Ecto neural progenitor cell (in vitro differentiated cells): ENCODE measurements at places on chromosomes 11 and 22.

GRCh38 chr11:92556431-92556830 is 331.8 kb downstream of the FAT3 start:
- DNase-seq, result no peak

DNA sequence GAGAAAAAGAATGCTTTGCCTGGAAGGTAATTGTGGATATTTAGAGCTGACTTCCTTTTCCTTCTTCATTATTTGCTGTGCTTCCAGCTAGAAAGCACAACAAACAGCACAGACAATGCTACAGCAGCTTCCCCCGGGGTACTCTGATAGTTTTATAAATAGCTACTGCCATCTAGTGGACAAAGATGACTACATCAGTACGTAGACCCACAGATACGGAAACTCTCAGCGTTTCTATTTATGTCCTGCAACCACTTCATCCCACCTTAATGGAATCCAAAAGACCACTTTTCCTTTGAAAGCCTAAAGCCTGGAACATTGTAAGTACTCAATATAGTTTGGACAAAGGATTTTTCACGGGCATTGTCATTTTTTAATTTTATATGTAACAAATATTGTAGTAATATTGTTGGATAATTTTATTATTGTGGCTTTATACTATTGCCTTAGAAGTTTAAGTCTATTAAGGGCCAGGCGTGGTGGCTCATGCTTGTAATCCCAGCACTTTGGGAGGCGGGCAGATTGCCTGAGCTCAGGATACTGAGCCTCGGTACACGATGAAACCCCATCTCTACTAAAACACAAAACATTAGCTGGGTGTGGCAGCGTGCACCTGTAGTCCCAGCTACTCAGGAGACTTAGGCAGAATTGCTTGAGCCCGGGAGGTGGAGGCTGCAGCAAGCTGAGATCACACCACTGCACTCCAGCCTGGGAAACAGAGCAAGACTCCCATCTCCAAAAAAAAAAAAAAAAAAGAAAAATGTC is 7.5 kb downstream of the HSPA8 start:
- no peak for DNase-seq

DNA sequence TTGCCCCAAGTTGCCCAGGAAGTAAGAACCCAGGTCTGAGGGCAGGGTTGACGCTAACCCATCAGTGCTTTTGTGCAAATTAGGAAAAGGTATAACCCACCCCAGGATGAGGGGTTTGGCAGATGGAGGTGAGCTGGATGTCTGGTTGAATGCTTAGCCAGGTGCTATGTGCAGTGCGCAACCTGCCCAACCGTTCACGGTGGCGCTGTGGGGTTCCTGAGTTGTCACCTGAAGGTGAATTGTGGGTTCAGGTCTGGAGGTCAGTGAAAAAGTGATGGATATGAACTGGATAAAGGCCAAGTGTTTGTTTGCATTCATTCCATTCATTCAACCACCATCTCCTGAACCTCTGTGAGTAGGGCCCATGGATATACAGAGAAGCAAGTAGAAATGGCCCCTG is 14.3 kb upstream of the LGALS2 start:
- DNase-seq, result no peak

- no peak for DNase-seq
These were observed 14.9 kb downstream of the BRSK2 start for GRCh38 chr11:1404461-1405185.

GRCh38 chr11:94815705-94816344 is 47.7 kb downstream of the AMOTL1 start:
- no peak for DNase-seq

GRCh38 chr11:69703768-69704507 is at the start of gene FGF19:
FGF19 (minus strand) TSS chr11:69704022; CDS start chr11:69703876, 146 bp downstream.
- peak; percentile 73 for DNase-seq

- no peak for DNase-seq
These were observed 63.6 kb downstream of the NFAM1 start for GRCh38 chr22:42368379-42369249.

DNA sequence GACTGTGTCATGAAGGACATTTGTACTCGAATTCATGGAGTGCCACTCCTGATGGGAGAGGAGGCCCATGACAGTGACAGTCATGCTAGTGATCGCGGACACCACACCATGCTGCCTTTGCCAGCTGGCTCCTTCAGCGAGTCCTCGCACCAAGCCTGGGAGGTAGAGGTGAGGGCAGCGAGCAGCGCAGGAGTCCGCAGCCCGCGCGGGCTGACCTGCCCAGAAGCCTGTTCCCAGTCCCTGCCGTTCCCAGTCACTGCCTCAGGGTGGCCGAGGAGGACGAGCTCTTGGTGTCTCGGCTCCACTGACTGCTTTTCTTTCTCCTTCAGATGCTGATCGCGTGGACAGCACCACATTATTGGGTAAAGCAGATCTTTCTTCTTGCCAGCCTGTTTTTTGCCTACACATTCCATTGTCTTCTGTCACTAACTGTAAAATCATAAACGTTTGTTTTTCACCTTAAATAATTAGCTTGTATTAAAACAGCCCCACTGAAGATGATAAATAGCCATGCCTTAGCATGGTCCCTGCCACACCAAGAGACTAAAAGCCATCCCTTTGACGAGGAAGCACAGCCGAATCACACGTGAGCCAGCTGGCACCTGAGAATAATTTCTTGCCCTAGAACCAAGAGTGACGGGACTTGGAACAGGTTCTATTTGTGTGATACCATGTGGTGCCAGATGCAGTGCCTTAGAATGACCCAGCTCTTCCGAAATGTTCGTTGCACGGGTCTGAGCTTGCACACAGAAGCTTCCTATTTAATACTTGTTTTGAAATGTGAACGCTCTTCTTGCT is 25.5 kb downstream of the FAM118A start:
- DNase-seq, result peak; percentile 67

DNA sequence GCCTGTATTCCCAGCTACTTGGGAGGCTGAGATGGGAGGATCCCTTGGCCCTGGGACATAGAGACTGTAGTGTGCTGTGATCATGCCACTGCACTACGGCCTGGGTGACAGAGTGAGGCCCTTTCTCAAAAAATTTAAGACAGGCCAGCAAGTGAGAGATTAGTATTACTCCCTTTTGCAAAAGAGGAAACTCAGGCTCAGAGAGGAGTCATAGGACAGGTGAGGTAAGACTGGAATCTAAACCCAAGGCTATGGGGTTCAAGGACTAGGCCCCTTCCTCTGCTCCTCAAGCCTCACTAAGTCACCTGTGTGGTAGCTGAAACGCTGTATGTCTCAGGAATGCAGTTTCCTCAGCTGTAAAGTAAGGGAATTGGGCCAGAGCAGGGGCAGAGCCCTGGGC is 1.6 kb upstream of the P2RY2 start:
- no peak for DNase-seq

DNA sequence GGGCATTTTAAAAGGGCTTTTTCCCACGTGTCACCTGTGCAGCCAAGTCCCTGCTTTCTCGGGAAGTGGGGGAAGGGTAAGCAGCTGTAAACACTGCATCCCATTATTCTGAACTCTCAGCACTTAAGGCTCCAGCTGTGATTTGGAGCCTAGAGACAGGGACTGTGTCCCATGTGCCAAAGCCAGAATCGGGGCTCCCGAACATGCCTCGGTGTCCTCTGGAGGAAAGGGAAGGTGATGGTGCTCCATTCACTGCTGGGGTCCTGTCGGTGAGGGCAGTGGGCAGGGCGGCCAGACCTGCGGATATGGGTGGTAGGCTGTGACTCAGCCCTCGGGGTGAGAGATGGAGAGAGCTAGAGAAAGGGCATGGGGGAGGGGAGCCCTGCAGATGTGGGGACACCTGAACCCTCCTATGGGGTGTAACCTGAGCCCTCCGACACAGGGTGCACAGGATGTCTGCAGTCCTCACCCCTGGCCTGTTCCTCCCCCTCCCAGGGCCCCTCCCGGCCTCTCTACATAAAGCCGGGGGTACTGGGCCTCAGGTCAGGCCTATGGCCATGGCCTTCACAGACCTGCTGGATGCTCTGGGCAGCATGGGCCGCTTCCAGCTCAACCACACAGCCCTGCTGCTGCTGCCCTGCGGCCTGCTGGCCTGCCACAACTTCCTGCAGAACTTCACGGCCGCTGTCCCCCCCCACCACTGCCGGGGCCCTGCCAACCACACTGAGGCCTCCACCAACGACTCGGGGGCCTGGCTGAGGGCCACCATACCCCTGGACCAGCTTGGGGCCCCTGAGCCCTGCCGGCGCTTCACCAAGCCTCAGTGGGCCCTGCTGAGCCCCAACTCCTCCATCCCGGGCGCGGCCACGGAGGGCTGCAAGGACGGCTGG is 31.8 kb downstream of the CAPN1 start:
- no peak for DNase-seq

DNA sequence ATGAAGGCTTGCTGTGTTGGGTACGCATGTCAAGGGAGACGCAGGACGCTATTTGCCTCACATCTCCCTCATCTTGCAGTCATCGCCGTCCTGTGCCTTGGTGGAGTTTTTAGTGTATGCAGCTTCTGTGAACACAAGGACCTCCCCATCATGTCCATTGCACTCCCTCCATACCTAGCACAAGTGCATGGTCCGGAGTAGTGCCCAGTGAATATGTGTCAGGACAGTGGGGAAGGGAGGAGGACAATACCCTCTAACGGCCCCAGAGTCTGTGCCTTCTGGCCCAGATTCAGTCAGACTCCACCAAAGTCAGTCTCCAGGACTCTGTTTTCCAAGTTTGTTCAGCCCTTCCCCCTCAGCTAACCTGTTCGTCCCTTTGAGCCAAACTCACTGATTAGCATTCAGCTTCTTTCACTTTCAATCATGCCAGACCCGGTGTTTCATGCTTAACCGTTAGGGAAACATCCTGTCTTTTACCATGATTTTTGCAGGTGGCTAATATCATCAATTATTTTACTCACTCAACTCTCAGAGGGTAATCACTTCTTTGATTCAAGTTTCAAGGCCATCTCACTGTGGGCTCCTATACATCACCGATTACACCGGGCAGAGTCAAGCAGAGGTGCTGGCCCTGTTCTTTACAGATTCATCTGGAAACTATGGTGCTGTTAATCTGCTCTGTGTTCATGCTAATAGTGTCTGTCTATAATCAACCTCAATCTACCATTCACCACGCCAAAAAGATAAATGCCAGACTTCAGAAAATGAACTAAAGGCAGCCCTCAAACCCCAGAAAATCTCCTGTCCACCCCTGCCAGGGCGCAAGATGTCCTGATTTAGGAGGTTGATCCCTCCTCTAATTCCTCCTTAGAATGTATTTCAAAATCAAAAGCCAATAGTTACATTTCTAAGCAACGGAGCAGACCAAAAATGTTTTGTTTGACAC is 156.5 kb downstream of the RRAS2 start:
- no peak for DNase-seq

DNA sequence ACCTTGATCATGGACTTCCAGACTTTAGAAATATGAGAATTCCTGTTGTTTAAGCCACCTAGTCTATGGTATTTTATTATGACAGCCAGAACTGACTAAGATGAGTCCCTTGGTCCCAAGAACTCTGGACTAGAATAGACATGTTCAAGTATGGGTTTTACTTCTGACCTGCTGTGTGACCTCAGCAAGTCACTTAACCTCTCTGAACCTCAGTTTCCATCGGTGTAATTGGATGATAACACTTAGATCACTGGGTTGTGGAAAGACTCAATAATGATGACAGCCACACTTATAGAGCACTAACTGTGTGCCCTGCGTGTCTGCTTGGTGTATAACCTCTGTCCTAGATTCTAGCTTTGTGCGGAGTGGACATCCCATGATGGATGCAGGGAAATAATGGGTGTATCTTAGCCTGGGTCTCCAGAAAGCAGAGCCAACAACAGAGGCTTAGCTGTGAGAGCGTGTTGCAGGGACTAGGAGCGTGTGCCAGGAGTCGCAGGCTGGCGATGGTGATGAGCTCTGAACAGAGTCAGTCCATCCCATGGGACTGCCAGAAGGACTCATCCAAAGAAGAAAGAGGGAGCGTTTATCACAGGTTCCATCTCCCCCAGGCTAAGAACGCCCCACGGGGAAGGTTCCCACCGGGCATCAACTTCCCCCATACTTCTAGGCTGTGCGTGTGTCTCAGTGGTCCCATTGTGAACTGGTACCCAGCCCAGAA is 93.2 kb upstream of the TP53I11 start:
- no peak for DNase-seq

DNA sequence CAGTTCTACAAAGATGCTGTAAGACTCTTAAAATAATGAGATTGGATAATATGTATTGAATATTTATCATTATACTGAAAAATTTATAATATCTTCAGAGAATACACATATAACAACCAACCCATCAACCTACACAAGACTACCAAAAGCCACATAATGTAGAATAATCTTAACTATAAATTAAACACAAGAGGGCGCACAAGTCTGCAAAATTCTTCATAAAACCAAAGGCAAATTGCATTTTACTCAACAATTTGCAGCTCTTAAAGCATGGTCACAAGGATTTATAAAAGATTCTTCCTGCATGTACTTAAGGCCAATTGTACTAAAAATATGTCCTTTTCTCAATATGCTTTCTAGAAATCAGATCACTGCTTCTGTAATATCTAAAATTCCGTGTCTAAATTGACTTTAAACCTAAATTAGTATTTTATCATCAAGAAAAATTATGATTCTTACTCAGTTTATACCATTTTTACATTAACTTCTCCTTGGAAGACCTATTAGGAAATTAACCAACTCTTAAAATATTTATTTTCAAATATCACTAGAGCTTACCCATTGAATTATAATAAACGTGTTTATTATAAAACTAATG is 79.0 kb downstream of the TTC28 start:
- no peak for DNase-seq

DNA sequence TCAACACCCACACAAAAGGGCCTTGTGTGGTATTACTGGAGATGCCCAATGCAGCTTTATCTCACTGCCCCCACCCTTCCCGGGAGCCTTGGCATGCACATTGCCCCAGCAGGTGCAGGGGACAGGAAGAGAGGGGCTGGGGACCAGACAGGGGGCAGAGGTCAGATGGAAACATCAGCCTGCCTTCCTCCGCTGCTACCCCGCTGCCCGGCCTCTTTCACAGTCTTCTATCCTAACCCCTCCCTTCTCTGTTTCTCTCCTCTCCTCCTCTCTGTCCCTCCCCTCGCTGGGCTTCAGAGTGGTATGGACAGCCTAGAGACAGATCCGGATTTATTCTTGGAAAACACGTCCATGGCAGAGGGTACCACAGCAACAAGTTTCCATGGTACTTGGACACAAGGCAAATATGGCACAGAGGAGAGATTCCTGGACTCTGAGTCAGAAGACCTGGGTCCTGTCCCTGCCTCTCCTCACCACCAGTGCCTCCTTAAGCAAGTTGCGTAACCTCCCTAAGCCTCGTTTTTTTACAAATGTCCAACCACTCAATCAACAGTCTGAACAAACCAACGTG is 8.3 kb upstream of the IGSF9B start:
- no peak for DNase-seq

- no peak for DNase-seq
These were observed 581.1 kb upstream of the ARHGAP42 start for GRCh38 chr11:100105982-100106358.

- no peak for DNase-seq
These were observed 42.0 kb downstream of the CDKN1C start for GRCh38 chr11:2843551-2843950.

DNA sequence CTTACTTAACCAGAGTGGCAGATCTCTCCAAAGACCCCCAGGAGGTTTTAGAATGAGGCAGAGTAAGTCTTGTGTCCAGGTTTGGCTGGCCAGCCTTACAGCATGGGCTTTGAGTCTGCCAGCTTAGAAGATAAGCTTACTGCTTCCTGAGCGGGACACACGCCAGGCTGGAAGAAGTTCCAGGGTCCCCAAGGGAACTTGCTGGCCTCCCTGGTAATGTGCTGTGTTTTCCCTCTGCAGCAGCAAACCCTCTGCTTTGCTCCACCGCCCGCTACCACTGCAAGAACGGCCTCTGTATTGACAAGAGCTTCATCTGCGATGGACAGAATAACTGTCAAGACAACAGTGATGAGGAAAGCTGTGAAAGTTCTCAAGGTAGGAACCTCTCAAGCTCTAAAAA is 154.2 kb downstream of the LDLRAD3 start:
- DNase-seq, result no peak

- DNase-seq, result peak; percentile 42
These were observed 24.6 kb upstream of the RTL6 start for GRCh38 chr22:44522526-44523170.
